Right kidney (tissue), 9 donors: ENCODE measurements at places on chromosomes 5 and 9.

DNA sequence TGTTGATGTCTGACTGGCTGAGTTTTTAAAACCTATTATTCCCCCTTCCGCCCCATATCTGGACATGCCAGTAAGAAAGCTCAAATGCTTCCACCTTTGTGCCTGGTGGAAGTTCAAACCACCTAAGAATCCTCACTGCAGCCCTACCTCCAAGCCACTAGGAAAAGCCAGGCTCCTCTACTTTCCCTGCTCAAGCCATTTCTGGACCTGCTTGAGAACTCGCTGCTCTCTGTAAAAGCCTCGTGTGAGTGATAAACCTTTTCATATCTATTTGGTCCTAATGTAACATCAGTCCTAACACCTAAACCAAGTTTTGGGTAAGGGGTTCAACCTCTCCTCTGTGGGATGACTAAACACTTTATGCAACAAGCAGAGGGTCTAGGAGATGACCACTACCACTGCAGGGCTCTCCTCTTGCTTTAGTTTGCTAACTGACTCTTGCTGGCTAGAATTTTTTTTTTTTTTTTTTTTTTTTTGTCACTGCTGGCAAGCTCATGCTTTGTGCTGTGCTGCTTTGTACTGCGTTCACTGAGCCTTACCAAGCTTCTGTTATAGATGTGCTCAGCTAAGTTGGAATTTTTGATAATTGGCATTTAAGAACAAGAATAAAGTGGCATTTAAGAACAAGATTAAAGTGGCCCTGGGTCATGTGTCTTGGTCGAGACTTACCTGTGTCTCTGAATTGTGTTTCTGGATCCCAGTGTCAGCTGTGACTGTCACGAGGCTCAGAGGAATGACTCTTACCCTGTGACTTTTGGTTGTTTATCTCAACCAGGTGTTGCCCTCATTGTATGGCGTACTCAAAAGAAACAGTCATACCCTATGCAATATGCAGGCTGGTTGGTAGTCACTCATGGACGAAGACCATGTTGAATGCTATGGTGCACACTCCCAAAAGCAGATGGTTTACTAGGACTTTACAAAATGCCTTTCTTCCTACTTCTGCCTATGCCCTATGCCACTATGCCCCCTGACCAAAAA, 19.5 kb downstream of the TRIM32 start:
- no peak for DNase-seq

DNA sequence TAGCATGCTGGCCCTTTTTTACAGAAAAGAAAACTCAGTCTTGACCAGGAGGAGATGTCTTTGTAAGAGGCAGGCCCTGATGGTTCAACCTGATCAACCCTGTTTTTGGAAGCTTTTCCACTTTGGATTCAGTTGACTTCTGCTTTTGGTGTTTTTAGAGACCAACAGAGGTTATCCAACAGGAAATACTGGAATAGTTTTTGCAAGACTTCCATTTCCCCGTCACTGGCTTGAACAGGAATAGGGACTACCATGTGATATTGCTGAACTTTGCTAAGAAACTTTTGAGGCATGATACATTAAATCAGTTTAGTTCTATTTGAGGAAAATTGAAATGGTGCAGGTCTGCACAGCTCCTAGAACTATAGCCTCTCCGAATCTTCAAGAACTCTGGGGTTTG, 17.1 kb upstream of the DAB2 start:
- DNase-seq, result no peak

DNA sequence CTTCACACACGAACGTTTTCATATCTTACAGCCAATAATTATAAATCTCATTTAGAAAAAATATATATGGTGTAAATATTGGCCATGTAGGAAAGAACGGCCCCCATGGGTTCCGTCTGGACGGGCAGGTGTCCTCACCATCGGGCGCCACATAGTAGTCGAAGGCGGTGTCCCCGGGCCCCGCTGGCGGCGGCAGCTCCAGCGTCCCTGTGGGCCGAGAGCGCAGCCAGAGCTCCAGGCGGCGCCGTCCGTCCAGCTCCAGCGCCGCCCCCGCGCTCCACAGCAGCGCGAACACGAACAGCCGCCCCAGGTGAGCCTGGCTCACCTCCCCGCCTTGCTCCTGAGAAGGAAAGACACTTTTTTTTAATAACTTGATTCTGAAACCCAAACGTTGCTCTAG, 134.6 kb downstream of the DNAH5 start:
- no peak for DNase-seq

DNA sequence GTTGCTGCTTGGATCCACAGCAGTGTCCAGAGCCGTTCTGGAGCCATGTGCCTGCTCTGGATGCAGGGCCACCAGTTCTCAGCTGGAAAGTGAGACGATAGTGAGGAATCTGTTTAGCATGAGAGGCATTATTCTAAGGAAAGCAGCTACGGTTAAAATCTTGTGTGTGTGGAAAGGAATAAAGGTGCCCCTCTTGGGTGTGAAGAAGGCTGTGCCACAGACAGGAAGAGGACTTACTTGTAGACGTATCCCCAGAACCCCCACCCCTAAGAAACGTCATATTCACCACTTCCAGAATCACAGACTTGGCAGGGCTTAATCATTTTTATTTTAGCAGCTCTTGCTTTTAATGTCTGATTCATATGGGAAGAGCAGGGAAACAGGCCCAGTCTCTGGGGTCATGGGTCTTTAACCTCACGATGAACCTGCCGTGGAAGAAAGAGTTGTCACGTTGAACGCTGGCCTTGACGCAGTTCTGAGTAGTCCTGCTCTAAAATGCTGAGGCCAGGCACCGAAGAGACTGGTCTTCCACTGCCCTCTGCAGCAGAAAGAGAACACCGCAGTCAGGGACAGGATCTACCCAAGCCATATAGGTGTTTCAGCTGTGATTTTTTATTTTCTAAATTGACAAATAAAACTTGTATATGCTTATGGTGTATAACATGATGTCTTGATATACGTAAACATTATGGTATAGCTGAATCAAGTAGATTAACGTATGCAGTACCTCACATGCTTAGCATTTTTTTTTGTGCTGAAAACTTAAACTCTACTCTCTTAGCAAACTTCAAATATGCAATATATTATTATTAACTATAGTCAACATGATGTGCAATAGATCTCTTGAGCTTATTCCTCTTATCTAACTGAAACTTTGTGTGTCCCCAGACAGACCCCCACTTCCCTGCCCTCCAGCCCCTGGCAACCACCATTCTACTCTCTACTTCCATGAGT, 38.8 kb downstream of the CARTPT start:
- DNase-seq, result no peak

GRCh38 chr5:111756581-111757354, at the start of gene NREP:
Gene NREP, minus strand, starts transcription at chr5:111757194. Its CDS starts 1,422 bp downstream, at chr5:111755772.
- DNase-seq, result peak; percentile 55

GRCh38 chr9:128150594-128151308, 1.5 kb downstream of the LCN2 start:
- no peak for DNase-seq

GRCh38 chr9:6014670-6015270, 654 bp downstream of the RANBP6 start:
- DNase-seq, result no peak

DNA sequence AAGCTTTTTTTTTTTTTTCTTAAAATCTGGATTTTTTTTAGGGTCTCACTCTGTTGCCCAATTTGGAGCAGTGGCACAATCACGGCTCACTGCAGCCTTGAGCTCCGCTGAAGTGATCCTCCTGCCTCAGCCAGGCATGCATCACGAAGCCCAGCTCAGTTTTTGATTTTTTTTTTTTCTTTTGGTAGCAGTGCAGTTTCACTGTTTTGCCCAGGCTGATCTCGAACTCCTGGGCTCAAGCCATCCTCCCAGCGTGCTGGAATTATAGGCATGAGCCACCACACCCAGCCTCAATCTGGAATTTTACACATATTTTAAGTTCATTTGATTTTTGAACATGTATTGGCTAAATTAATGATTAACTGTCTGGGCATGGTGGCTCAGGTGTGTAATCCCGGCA, 36.3 kb downstream of the TRIO start:
- no peak for DNase-seq

- no peak for DNase-seq
Measured at GRCh38 chr5:38515092-38515491, 41.4 kb downstream of the LIFR start.

- no peak for DNase-seq
Measured at GRCh38 chr9:78707481-78707991, 410.6 kb downstream of the PSAT1 start.

- DNase-seq, result no peak
Measured at GRCh38 chr5:168443533-168443932, 42.7 kb upstream of the RARS1 start.

DNA sequence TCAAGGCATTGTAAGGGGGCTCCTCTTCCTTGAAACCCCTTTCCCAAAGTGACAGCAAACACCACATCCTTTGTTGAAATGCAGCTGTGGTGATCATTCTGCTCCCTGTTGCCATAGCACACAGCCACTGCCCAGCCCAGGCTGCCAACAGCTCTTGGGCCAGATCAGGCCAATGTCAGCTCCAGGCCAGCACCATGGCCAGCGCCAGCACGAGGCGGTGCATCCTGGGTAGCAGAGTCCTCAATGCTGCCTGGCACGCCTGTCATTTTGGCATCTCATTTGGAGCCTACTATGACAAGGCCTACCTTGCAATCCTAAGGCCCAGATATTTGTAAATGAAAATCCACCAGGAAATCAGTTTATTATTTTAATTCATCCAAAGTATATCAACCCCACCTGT, 390.6 kb downstream of the DNAH5 start:
- DNase-seq, result no peak

- no peak for DNase-seq
Measured at GRCh38 chr5:174239718-174240117, 194.2 kb downstream of the NSG2 start.

DNA sequence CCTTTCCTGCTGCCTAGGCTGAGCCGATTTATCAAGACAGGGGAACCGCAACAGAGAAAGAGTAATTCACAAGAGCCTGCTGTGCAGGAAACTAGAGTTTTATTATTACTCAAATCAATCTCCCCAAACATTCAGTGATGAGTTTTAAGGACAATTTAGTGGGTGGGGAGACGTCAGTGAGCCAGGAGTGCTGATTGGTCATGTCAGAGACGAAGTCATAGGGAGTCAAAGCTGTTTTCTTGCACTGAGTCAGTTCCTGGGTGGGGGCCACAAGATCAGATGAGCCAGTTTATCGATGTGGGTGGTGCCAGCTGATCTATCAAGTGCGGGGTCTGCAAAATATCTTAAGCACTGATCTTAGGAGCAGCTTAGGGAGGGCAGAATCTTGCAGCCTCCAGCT, 19.0 kb downstream of the SNX24 start:
- no peak for DNase-seq

GRCh38 chr5:9895302-9895645, 265.1 kb upstream of the TAS2R1 start:
- DNase-seq, result no peak

DNA sequence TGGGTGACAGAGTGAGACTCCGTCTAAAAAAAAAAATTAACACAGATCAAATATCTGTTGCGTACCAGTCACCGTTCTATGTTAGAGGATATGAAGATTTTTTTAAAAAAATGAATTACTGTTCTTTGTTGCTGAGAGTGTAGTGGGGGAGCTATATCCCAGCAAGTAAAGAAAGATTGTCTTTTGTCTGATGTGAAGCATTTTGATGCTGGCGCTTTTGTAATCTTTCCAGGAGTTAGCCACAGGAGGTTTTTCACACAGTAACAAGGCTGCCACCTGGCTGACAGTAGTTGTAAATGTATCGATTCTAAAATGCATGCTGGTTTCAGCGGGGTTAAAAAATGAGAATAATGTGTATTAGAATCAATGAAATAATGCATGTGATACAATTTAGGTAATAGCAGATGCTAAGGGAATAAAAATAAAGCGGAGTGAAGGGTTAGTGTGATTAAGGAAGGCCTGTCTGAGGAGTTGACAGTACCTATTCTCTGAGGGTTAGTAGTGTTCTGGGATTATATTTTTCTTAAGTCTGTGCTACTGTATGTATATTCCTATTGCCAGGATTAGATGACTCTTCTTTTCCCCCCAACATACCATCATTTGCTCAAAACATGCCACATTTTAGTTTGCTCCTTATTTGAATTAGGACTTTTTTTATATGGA, 3.4 kb downstream of the LMNB1 start:
- DNase-seq, result peak; percentile 50

DNA sequence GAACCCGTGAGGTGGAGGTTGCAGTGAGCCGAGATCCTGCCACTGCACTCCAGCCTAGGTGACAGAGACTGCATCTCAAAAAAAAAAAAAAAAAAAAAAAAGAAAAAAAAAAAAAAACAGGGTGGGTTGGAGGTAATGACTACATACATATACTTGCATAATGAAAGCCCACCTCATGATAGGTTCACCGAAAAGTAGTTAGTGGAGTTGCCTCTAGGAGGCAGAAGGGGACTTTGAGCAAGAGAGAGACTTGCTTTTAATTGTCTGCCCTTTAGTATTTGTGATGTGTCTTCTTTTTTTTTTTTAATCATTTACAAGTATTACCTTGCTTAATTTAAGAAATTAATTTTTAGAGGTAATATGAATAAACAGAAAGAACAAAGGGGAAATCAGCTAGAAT, 99.8 kb downstream of the PPARGC1B start:
- DNase-seq, result no peak

DNA sequence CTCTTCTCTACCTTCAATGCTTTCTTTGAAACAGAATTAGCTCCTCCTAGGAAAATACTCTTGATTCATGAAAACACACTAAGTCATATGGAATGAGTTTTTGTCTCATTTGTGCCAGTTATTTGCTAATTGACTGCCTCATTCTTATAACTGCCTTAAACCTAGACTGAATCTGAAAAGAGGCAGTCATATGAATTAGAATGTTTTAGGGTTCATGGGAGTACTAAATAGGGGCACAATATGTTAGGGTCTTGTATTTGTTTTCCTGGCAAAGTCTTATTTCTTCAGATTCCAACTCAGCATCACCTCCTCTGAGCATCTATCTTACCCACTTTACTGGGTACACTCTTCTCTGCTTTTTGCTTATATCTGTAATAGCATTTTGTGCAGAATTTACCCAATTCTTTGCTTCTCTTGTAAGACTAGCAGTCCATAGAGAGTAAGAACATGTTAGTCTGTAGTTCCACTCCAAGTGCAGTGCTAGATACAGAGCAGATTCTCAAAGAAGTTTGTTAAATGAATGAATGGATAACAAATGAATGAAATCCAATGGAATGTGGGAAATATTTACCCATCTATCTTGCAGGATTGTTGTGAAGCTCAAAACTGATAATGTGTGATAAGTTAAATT, 43.9 kb upstream of the ALDH1A1 start:
- no peak for DNase-seq

DNA sequence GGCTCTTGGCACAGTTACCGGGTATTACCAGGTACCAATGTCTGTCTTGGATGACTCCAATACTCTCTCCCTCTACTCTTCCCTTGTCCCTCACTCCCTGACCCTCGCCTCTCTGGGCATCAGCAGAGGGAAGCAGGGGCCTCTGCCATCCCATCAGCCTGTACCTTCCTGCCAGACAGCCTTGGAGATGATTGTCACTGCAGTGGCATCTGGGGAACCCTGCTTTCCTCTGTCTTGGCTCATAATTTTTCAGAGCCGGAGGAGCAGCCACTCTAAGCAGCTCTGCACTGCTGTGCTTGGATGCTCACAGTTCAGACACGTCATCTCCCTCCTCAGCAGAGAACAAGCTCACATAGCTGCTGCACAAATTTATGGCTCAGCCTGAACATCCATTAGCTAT, 274.1 kb downstream of the SMARCA2 start:
- DNase-seq, result peak; percentile 24
